CD4-positive, alpha-beta T cell treated with Interleukin-10 for 1 hour (primary cell): ENCODE measurements at places on chromosomes 7 and 10.
A peak's percentile ranks its signal among the peaks of the same experiment; 100 is the strongest.

- no peak for DNase-seq
Measured at GRCh38 chr10:117457071-117457810, 82.0 kb upstream of the PDZD8 start.

DNA sequence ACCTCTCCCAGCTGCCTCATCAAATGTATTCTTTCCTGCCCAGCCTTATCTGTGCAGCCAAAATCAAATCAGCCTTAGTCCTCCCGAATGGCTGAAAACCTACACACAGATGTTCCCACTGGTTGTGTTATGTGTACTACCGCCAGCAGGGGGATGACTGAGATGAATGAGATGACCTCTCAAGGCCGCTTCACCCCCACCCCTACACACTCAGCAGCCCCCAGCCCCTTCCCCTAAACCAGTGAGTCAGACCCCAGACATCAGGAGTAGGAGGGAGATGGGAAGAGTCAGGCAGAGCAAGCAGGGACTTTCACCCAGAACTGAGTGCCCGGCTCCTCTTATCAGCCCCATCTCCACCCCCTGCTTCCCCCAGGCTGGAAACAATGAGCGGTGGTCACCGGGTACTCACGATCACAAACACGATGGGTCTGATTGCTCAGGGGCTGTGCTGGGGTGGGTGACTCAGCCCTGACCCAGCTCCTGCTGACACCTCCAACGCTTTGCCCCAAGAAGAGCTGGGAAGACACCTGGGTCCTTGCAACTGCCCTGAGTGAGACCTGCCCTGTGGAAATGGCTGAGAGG, 6.5 kb upstream of the C10orf105 start:
- DNase-seq: peak; percentile 62

DNA sequence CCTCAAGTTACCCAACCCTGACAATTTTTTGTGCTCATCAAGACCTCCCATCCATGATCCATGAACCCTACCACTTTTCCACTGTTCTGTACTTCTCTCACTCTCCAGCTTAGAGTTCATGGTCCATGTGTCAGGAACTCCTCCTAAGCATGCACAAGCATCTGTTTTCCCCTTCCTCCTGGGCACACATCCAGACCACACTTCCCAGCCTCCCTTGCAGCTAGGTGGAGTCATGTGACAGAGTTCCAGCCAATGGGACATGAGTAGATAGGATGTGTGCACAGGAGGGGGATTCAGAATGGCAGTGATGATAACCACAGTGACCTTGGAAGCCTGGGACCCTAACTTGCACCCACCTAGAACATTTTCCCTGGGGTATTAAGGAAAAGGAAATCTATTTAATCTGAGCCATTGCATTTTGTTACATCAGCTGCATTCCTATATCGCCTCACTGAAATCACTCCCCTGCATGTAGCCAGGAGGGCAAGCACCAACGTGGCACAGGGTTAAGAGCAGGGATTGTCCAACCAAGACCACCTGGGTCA, 9.6 kb upstream of the FRMPD2 start:
- DNase-seq: no peak

DNA sequence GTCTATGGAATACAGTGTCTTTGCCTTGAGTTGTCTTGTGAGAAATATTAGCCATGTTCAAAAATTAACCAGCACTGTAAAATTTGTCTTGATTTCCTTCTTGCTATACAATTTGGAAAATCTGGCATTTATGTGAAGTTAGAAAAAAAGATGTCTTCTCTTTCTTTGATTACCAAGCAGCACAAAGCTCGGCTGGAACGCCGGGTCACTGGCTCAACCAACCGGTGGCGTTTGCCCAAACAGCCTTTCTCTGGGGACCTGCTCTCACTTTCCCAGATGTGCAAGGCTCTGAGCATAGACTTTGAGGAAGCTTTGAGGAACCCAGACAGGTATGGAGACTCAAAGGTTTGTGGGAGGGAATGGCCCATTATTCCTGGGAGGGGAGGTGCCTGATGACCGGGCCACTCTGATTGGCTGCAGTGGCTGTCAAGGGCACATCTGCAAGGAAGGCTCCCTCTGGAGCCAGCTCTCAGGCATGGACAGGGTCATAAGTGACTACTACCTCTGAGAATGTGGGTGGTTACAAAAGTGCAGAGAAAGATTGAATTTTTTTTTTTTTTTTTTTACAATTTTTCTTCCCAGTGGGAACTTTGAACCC, 5.6 kb downstream of the BTBD16 start:
- no peak for DNase-seq

DNA sequence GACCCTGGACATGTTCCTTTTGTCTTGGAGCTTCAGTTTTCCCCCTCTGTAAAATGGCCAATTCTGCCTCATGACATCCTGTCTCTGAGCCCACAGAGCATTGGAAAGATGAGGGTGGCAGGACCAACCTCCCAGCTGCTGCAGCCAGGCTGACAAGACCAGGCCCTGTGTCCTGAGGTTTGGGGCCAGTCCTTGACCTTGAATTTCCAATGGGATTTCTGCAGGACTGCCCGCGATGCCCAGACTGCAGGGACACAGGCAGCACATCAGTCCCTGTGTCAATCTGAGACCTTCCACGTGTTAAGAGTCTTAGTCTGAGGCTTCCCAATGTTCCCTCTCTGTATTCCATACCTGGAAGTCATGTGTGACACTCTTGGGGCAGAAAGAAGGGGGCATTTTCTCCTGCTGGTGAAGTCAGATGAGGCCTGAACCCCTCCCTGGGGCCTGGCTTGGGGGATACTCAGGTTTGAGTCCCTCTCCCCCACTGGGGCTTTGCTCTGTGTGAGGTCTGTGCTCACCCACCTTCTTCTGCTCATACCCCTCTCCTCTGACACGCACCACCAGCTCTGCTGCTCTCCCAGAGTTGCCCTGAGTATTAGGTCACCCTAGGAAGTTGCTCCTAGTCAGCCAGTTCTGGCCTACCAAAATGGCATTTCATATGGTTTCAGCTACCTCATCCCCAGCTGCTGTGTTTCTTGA, 79.2 kb downstream of the ADCY1 start:
- DNase-seq: no peak

- DNase-seq: no peak
Measured at GRCh38 chr7:38615665-38616064, 15.5 kb downstream of the AMPH start.

DNA sequence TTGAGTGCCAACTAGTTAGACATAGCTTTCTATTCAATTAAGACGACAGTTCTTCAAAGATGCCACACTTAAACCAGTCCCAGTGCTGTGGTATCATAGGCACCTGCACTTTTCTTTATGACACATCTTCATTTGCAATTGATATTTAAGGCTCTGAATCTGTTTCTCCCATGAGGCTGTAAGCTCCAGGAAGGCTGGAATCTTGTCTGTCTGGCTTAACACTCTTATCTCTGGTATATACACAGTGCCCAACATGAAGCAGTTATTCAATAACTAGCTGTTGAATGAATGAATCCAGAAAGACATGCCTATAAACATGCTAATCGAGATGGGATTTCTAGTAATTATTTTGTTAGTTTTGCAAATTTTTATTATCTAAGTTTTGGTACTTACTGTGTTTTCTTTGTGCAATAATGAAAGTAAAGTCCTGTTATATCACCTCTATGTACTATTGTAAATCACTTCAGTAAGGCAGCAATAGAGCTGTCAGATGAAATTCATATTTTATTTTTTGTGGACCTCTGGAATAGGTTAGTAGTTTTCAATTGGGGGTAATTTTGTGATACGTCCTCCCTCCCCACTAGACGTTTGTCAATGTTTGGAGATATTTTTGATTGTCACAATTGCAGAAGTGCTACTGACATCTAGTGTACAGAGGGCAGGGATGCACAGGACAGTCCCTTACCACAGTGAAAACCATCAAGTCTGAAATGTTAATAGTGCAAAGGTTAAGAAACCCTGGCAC, 51.3 kb upstream of the STEAP4 start:
- peak; percentile 3 for DNase-seq

- DNase-seq: no peak
Measured at GRCh38 chr7:96685755-96686154, 23.9 kb downstream of the SEM1 start.

DNA sequence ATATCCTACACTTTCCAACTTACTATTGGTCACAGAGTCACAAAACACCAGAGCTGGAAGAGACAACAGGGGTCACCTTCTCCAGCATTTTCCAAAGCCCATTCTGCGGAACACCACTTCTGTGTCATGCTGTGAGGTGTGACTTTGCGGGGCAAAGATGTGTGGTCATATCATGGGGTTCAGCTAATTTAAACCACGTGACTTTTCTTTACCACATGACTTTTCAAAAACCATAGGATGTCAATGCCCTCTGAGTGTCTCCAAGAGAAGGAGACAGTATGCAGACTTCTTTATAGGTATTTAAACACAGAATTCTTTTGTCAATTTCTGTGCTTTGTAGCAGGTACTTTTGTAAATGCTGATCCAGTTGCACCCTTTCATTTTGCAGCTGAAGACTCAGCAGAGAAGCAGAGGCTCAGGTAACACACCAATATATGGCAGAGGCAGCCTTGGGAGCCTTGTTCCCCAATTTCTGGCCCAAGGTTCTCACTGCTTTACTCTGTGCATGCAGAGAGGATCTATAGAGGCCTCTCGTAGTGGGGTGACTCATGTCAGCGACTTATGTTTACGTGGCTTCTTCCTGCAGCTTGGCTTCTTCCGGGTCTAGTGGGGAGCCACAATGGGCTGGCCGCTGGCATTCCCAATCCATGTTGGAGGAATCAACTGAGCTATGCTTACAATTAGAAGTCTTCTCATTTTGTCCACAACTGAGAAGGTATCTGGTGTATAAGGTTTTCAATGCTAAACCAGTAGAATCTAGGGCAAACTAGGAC, 104.0 kb upstream of the RHOBTB1 start:
- no peak for DNase-seq

GRCh38 chr7:41190581-41190980, 512.3 kb downstream of the INHBA start:
- DNase-seq: no peak

DNA sequence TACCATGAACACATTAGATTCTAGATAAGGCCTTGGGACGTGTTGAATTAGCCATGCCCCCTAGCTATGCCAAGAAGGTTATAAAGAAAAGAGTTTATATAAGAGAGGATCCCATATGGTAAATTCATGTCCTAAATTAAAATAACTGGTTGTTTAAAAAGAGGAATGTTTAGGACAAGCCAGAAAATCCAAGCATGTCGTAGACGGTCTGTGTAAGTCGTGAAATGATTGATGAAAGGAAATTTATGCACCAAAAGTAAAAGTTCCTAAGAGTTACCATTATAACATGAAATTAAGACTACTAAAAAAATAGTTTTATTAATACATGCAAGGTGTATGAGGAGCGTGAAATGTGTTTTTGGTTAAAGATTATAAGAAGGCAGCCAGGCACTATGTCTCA, 624.9 kb downstream of the ARL4A start:
- DNase-seq: no peak

DNA sequence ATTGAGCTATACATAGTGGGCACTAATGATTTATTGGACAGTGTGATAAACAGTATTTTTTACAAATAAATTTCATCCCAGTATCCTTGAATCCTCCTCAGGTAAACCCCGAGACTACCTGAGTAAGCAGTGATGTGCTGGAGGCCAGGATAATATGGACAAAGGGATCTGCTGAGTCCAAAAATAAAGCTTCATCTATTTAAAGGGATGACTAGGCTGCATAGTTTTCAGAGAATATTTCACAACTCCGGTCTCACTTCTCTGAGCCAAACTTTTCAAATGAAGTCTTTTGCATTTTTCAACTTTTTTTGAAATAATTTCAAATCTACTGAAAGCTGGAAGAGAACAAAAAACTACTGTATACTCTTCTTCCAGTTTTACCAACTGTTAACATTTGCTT, 2.5 kb downstream of the ACTR3B start:
- DNase-seq: no peak

- DNase-seq: no peak
Measured at GRCh38 chr10:110486680-110487410, 10.9 kb upstream of the DUSP5 start.
